Activated CD8-positive, alpha-beta memory T cell treated with anti-CD3 and anti-CD28 coated beads for 1 hour (primary cell): ENCODE measurements at places on chromosomes 3 and 15.

- DNase-seq, result no peak
Measured at GRCh38 chr15:48332642-48333034, 1.4 kb downstream of the DUT start.

DNA sequence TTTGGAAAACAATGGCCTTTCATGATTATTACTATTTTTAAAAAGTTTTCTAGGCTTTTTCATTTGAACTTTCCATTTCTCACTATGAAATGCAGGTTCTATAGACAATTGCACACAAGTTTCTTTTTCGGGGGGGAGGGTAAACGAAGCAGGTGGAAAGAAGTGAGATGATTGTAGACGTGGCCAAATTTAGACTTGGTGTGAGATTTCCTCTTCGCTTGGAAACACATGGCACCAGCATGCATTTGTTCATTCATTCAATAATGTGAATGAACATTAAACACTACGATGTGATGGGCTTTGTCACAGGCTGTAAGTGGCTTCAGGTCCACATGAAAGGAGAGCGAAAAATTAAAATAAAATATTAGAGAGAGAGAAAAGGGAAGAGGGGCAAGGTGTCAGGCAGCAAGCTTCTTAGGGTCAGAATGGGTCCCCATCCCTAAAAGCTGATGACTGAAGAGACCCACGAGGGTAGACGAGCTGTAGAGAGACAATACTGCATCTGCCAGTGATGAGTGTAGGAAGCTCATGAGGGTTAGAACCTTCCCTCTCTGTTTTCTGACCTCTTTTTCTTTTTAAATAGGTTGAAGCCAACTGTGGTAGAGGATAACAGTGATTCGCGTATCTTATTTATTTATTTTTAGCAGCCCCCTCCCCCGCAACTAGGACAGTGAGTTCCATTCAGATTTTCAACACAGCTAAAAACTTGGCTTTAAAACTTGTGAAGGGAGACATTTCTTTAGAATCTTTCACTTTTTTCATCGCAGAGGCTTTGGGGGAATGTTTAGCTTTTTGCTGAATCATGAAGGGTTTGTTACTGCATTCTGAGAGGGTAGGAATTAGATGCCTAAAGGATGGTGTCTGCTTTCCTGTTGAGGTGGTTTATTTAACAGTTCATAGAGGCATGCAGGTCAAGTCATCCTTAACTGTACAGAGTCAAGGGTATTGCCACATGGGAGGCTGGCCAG, 36.2 kb downstream of the GAP43 start:
- DNase-seq, result no peak

DNA sequence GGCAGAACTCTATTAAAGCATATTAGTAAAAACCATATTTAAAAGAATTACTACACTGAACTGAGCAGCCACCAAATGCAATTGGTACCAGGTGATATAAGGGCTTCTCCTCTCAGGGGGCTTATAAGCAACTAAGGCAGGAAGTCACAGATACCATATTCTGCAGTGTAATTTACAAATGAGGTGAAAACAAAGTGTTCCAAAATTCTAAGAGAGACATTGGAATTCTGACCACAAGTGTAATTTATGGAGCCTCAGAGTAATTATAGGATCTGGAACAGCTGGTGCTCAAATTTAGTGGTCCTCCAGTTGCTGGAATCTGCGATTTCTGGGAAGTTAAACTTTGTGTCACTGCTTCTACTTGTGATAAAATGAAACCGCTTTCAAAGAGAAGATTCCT, 3.1 kb upstream of the NR1I2 start:
- no peak for DNase-seq

DNA sequence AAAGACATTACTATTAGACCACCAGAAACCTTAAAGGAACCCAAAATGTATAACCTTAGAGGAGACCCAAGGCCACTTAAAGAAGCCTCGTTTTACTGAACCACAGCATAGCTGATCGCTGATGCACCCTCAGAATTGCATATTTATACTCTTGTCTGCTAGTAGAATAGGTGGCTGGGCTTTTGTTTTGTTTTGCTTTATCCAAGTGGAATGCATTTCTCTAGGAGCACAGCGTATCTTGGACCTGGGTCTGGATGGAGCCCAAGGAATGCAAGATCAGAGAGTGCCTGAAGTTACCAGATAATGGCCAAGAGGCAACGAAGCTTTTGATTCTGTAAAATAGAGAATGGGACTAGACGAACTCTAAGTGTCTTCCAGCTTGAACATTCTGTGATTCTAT, 129.2 kb upstream of the COL8A1 start:
- DNase-seq, result no peak

GRCh38 chr15:85589851-85590250, 204.9 kb downstream of the KLHL25 start:
- DNase-seq, result no peak

GRCh38 chr15:69979262-69979661, 118.5 kb downstream of the TLE3 start:
- no peak for DNase-seq

DNA sequence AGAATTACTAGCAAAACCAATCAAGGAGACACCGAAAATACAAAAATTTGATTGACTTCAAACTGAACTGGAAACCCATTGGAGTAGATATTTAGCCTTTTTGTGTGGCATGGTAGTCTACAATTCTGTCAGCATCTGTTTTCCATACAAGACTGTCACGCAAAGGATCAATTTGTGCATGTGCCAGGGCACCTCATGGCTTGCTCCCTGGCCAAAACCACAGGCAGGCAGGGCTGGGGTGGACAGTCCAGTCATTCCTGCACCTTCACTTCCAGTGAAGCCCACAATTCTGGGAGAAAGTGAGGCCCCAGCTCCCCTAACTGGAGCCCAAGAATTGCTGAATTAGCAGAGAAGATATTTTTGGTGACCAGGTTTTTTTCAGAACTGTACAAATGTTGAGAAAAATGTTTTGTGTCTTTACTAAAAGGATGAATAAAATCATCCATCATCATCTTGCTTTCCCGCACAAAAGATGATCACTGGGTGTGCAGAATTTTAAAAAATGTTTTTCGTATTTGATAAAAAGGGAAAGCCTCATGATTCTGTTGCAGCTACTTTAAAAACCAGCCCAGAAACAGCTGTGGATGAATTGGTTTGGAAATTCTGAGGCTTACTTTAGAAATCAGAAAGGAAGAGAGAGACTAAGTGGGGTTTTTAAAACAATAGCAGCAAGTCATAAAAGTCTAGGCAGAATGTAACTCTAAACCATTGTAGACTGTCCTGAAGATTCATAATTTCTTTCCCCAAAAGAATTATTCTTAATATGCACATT, 86.4 kb downstream of the PCCB start:
- DNase-seq, result no peak

DNA sequence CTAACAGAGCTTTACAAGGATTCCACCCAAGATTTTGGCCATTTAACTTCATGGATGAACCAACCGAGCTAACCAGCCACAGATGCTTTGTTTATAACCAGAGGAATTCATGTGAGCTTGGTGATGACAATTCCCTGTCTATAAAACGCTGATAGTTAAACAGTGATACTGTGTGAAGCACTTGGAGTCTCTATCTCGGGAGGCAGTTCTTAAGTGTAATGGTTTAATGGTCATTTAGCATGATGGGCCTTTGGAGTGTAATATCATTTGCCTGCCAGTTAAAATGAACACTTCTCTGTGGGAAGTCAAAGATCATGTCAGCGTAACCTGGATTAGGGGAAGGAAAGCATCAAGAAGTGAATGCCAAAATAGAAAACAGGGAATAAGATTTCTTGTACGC, 368.6 kb upstream of the THRB start:
- no peak for DNase-seq

DNA sequence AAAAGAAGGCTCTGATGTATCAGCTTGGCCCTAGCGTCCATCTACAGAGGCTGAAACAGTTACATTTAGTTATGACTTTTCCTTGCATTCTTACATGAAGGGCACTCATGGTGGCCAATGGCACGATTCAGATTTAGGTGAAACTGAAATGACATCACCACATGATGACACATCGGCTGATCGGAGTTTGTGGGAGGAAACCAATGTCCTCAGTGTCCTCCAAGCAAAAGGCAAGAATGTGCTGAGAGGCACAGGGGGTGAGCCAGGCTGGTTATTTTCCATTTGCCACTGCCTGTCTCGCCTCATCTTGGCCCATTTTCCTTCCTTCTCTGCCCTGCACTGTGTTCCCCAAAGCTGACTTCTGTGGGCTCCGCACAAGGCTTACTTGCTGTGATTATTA, 34.4 kb downstream of the TARS3 start:
- no peak for DNase-seq

DNA sequence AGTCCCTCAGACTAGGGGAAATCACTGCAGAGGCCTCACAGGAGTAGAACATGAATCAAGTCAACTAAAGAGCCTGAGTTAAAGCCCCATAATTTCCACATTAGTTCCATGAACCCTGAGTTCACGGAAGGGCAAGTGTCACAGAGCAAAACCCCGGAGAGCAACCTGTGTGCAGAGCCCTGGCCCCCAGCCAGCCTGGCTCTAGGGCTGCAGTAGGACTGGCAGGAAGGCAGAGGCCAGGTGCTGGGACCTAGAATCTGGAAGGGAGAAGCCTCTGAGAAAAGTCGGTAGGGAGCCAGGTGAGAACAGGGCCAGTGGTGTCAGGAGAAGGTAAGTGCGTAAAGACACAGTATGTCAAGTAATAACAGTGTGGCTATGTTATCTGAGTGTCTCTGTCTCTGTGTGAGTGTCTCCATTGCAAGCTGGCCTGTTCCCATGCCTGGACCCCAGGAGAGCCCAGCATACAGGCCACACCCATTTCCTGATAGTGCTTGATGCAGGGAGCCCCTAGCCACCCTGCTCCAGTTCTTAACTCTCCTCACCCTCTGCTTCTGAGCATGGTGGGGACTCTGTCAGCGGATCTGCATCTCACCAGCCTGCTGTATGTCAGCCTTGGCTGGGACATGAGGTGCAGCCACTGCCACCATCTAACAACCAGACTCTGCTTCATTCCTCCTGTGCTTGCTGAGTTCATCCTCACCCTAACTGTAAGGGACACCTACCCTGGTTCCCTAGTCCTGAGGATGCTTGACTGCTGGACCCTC, 11.3 kb upstream of the MANF start:
- DNase-seq, result no peak

GRCh38 chr3:9280451-9281219, 31.2 kb upstream of the SRGAP3 start:
- DNase-seq, result no peak

DNA sequence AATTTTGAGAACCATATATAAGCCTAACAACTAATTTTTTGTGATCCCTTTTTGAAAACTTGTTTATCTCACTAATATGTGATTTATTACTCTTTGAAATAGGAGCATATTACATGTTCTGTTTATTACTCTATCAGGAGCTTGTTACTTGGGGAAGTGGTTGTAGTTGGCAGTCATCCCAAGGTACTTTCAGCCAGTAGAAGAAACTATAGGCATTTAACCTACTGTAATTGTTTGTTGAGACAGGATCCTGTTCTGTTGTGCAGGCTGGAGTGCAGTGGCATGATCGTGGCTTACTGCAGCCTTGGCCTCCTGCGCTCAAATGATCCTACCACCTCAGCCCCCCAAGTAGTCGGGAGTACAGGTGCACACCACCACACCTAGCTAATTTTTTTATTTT, 195.6 kb downstream of the TCF12 start:
- DNase-seq, result no peak

- DNase-seq, result no peak
Measured at GRCh38 chr3:74328435-74328834, 286.0 kb downstream of the CNTN3 start.

DNA sequence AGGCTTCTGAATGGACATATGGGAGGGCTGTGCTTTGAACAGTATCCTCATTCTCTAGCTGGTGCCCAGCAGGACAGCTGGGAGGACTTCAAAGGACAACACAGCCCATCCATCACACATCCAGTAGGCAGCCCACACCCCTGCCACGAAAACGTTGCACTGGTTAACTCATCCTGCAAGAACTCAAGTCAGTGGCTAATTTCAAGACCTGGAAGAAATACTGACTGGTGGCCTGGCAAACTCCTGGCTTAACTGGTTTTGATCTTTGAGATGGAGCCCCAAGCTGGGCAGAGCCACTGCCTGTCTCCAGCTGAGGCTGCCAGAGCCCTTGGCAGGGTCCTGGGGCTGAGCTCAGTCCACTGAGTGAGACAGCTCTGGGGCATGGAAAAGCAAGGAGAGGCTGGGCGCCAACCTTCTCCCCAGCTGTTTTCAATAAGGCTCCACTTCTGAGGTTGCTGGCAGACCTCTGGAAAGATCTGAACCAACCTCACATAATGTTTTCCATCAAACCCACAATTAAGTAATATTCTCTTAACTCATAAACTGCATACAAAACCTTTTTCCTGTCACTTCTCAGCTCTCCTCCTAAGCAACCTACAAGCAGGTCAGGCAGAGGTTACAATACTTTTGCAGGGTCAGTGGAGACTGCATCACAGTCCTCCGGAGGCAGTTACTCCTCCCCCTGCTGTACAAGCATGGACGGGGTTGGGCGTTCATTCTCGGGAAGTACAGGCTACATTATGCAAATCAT, 110.3 kb downstream of the MYLK start:
- DNase-seq, result no peak

GRCh38 chr3:125357032-125357658, 18.0 kb downstream of the ZNF148 start:
- DNase-seq, result peak; percentile 29

DNA sequence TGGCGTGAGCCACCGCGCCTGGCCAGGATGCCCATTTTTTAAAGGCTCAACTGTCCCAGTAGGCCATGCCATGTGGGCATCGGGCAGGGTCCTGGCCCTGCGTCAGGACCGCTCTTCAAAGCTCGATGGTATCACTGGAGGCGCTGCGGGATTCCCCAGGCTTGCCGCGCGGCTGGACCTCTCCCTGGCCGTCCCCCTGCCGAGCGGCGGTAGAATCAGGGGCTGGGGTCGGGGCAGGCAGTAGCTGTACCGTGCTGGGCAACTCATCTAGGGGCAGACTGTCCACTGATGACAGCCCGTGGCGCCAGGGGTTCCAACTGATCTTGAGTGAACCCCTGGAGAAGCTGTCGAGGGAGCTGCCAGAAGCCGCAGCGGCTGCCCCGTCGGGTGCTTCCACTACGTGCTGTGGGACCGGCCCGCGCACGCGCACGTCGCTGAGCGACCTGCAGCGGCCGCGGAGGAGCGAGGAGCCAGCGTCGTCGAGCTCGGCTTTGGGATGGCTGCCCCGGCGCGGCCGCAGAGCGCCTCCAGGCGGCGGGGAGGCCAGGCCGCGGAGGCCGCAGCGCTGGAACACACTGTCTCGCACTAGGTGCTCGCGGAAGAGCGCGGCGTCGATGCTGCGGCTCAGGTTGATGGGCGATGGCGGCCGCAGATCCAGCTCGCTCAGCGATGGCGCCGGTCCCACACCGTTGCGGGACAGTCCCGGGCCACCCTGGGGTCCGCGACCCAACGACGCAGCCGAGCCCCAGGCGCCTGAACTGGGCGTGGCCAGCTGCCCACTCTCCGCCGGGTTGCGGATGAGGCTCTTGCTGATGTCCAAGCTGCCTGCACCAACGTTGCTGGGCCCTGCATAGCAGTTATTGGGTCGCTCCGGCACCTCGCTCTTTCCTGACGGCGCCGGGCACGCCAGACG, 5.8 kb downstream of the PRRT3 start:
- DNase-seq, result peak; percentile 68

GRCh38 chr3:170767576-170767941, 102.4 kb downstream of the RPL22L1 start:
- no peak for DNase-seq
